ENCODE measurements at places on chromosomes 1 and 21. TPM values are rescaled to one million over a fixed set of nuclear protein-coding genes. Genes with fewer than 3 reads are reported as not detected.

CACNA1E gene
- not detected for total RNA-seq

NR1I3 gene
- not detected for total RNA-seq

LRRC71 gene
- total RNA-seq: not detected

ADAMTS5 gene
- total RNA-seq: not detected

- no peak overlapping the region for H3K4me3 ChIP-seq
- H3K4me1 ChIP-seq: peaks cover 10% of the 10 kb centered on the region
- peak; percentile 74 for DNase-seq
Measured at GRCh38 chr1:147700042-147701006, 30.0 kb upstream of the ACP6 start.

DNA sequence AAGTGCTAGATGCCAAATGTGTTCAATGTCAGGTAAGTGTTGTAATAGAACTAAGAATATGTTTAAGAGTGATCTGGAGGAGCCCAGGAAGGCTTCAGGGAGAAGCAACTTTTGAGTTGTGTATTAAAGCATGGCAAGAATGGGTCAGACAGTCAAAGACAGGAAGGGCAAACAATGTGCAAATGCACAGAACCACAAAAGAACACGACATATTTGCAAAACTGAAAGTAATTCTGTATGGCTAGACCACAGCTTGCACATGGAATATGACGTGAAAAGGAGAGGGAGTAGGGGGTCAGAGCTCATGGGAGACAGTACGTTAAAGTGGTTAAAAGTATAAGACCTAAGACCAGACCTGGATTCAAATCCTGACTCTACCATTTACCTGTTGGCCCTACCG, 7.1 kb upstream of the SORT1 start:
- H3K36me3 ChIP-seq: peaks cover 41% of the 10 kb centered on the region
- peak overlapping the region; percentile 83 for H3K27ac ChIP-seq
- H3K4me1 ChIP-seq: peaks cover 20% of the 10 kb centered on the region

DNA sequence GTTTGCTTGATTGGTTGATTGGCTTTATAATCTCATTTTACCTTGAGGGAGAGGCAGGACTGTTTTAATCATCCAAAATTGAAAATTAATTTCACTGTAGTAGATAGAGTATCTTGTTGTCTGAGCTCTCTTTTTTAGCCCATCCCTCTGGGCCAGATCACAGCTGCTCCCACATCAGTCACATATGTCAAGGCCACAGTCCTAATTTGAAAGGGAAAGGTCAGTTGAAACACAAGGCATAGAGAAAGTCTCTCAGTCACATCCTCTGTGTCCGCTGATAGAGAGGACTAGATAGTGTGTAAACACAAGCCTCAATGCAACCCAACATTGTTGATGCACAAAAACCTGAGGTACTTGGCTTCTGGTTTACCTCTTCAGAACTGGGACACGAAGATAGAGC, 6.8 kb downstream of the C1orf74 start:
- H3K27ac ChIP-seq: peak overlapping the region; percentile 69
- H3K4me1 ChIP-seq: peaks cover 32% of the 10 kb centered on the region
- H3K27me3 ChIP-seq: no peaks in the 10 kb centered on the region
- no peak overlapping the region for H3K4me3 ChIP-seq
- no peak for DNase-seq

DNA sequence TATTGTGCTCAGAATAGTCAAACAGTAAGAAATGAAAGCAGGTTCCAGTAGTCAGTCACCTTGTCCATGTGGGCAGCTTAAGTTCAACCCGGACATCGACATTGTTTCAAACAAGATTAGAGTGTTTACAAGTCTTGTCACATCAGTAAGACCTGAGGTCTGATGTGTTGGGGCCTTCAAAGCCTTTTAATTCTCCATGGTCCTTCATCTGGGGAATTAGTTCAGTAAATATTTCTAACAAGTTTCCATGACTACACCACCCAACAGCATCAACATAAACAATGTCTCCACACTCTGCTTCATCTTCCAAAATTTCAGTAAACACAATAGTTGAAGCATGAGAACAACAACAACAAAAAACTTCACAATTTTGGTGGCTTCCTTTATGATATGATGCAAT, 15.1 kb upstream of the ADORA1 start:
- no peaks in the 10 kb centered on the region for H3K36me3 ChIP-seq
- no peak overlapping the region for H3K27ac ChIP-seq
- DNase-seq: no peak
- no peaks in the 10 kb centered on the region for H3K4me1 ChIP-seq
- H3K4me3 ChIP-seq: no peak overlapping the region
- peaks cover 31% of the 10 kb centered on the region for H3K27me3 ChIP-seq

- no peak for DNase-seq
- H3K4me3 ChIP-seq: no peak overlapping the region
- no peak overlapping the region for H3K27ac ChIP-seq
- H3K36me3 ChIP-seq: no peaks in the 10 kb centered on the region
Measured at GRCh38 chr1:25706146-25707089, 89.8 kb downstream of the MAN1C1 start.

DNA sequence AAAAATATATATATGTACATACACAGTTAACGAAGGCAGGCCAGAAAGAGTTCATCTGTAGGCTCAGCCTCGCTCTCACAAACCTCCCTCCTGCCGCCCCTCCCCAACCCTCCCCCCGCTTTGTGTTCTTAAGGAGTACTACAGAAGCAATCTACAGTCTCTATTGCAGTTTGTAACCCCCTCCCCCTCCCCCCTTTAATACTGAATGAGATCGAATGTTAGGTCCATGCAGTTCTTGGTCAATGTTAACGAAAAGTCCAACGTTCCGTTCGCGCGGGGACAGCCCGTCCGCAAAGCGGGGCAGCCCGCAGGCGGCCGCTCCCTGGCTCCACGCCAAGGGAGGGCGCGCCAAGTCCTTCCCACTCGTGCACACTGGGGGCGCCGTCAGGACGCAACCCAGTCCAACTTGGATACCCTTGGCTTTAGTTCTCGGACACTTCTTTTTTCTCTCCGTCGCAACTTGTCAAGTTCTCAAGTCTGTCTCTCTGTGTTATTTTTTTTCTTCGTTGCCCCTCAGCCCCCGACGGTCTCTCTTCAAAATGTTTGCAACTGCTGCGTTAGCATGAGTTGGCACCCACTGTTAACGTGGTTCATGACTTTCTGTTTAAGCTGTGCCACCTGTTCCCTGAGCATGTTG, 2.2 kb downstream of the JUN start:
- peak; percentile 64 for DNase-seq
- peaks cover 12% of the 10 kb centered on the region for H3K36me3 ChIP-seq
- H3K27ac ChIP-seq: peak overlapping the region; percentile 82

DNA sequence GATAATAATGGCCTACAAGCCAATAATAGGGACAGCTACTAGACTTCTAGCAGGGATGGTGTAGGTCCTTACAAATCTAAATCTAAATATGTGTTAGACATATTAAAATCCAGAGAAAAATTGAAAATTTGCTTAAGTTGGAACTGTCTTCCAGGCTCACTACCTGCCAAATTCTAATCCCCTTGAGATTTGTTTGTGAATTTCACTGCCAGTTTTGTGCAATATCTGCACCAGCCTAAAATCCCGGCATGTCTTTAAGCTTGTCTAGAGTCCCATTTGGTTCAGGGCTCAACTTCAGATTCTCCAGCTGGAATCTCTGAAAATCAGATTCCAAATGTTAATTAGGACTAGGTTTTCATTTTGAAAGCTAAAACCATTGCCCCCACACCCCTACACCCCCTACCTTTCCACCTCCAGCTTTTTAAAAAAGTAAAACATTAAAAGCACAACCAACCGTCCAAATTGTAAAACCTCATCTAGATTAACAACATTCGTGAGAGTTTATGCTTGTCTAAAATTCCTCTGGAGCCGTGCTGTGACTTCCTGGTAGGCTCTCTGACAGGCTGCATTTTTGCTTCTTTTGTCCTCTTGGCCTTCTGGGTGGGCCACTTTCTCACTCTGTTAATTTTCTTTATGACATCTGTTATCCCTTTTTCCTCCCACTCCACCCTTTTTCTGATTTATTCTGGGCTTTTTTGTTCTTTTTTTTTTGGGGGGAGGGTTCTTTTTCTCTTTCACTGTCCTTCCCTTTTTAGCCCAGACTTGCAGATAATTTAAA, 348.7 kb downstream of the PAPPA2 start:
- no peak overlapping the region for H3K27ac ChIP-seq
- no peak overlapping the region for H3K4me3 ChIP-seq
- H3K27me3 ChIP-seq: no peaks in the 10 kb centered on the region

DNA sequence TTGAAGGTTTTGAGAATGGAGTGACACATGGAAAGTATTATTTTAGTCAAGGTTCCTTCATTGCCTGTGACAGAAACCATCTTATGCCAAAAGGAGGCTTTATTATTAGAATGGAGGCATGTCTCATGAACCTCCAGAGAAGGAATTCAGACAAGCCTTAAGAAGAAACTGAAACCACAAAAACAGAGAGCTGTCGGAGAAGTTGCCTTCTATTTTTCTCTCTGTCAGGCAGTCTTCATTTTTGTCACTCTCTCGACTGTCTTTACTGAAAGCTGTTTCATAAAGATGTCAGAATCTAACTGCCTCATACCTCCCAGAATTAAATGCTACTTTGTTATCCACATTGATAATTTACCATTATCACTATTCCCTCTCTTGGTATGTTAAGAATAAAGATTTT, 434.7 kb upstream of the ADGRL4 start:
- no peak overlapping the region for H3K4me3 ChIP-seq
- no peak for DNase-seq
- H3K4me1 ChIP-seq: no peaks in the 10 kb centered on the region
- H3K27me3 ChIP-seq: no peaks in the 10 kb centered on the region
- no peak overlapping the region for H3K27ac ChIP-seq

DNA sequence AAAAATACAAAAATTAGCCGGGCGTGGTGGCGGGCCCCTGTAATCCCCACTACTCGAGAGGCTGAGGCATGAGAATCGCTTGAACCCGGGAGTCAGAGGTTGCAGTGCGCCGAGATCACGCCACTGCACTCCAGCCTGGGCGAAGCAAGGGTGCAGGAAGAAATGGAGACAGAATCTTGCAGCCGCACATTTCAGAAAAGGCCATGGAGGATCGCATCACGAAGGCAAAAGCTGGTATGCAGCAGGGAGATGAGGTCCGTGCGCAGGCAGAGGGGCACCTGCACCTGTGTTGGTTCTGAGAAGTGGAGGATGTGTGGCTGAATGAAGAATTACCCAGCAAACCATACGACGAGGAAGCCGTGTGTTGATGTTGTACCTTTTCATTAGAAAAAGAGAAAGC, 53.0 kb upstream of the ABCG1 start:
- no peak overlapping the region for H3K4me3 ChIP-seq
- no peak for DNase-seq
- no peaks in the 10 kb centered on the region for H3K27me3 ChIP-seq
- H3K36me3 ChIP-seq: no peaks in the 10 kb centered on the region
- no peak overlapping the region for H3K27ac ChIP-seq

DNA sequence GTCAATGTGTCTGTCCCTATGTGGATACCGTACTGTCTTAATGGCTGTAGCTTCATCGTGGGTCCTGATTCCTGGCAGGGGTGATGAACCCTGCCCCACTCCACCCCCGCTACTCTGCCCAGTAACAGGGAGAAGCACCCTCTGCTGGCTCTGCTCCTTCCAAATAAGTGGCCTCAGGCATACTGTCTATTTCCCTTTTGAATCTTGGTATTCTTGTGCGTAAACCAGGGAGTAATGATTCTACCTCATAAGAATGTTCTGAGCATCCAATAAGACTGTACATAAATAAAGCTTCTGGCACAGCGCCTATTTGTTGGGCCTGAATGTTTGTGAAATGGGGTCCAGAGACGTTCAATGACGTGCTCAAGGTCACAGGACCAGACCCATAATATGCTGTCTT, 35.2 kb upstream of the CTPS1 start:
- H3K27me3 ChIP-seq: peaks cover 9% of the 10 kb centered on the region
- no peak overlapping the region for H3K27ac ChIP-seq
- H3K4me3 ChIP-seq: no peak overlapping the region
- H3K4me1 ChIP-seq: no peaks in the 10 kb centered on the region

DNA sequence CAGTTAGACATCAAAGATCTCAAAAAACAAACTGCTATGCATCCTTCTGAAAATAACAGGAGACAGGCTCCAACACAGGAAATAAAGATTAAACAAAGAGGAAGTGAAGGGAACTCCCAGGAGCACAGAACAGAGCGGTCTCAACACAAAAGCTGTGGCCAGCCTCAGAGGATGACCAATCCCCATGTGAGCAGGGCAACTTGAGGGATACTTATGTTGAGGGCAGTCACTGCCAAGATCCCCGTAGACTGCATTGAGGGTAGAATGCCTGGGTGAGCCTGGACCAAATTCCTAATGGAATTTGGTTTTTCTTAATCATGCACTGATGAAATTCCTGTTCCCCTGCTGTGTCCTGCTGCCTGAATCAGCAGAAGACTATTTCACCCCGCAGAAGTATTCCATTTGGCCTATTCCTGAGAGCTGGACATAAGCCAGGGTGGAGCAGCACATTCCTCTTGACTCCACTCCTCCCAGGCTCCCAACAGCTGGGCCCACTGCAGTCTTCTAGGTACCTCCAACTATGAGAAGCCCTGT, 49.0 kb downstream of the JAK1 start:
- peaks cover 90% of the 10 kb centered on the region for H3K4me1 ChIP-seq
- peaks cover 7% of the 10 kb centered on the region for H3K36me3 ChIP-seq
- H3K4me3 ChIP-seq: no peak overlapping the region
- DNase-seq: no peak
- no peaks in the 10 kb centered on the region for H3K27me3 ChIP-seq

DNA sequence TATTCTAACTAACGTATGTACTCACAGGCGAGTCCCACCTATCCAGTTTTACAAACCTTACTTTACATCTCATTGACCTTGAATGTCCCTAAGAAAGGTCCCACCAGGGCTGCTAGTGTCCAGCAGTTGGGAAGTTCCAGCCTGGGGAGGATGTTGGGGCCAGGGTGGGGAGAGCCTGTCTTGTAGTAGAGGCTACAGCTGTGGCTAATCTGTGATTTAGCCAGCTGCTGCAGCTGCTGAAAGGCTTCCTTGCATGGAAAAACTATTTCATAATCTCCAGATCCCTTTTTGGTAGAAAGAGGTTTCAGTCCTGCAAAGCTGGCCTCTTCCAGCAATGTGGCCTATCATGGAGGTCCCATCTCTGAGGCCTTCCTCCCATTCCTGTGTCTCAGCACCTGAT, 23.1 kb downstream of the TNN start:
- no peaks in the 10 kb centered on the region for H3K36me3 ChIP-seq
- no peaks in the 10 kb centered on the region for H3K4me1 ChIP-seq
- H3K27ac ChIP-seq: no peak overlapping the region

GRCh38 chr1:209899948-209900347, 38.1 kb upstream of the SYT14 start:
- peaks cover 8% of the 10 kb centered on the region for H3K4me1 ChIP-seq
- peaks cover 6% of the 10 kb centered on the region for H3K27me3 ChIP-seq
- H3K4me3 ChIP-seq: no peak overlapping the region
- H3K27ac ChIP-seq: no peak overlapping the region
- no peaks in the 10 kb centered on the region for H3K36me3 ChIP-seq
- peak; percentile 61 for DNase-seq
